ENCODE measurements at places on chromosomes 11 and 22. TPM values are rescaled to one million over a fixed set of nuclear protein-coding genes. Genes with fewer than 3 reads are reported as not detected.

- no peak for DNase-seq
Observed at GRCh38 chr11:88352139-88352538, 14.6 kb upstream of the CTSC start.

GRCh38 chr11:77517226-77517625, 43.3 kb upstream of the PAK1 start:
- DNase-seq = no peak

DNA sequence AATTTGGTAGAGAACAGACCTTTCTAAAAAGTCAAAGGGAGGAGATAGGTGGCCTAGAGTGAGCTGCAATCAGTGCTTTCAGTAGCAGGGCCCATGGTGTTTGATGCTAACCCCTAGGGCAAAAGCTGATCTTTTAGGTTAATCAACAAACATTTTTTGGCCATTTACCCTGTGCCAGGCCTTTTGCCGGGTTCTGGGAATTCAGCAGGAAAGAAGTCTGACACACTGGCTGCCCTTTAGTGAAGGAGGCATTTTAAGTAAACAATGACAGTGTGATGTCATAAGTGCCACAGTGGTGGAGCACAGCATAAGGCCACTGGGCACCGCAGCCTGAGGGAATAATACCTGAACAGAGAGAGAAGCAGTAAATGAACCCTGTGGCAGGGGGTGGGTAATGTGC, 29.0 kb downstream of the C22orf31 start:
- DNase-seq = no peak

CD3E gene
- total RNA-seq = 0.38 TPM
